Left renal pelvis (tissue), 4 donors: ENCODE measurements at places on chromosomes 13 and 19. TPM values are rescaled to one million over a fixed set of nuclear protein-coding genes. Genes with fewer than 3 reads are reported as not detected.

Gene SYCN
- polyA plus RNA-seq, result not detected

DNA sequence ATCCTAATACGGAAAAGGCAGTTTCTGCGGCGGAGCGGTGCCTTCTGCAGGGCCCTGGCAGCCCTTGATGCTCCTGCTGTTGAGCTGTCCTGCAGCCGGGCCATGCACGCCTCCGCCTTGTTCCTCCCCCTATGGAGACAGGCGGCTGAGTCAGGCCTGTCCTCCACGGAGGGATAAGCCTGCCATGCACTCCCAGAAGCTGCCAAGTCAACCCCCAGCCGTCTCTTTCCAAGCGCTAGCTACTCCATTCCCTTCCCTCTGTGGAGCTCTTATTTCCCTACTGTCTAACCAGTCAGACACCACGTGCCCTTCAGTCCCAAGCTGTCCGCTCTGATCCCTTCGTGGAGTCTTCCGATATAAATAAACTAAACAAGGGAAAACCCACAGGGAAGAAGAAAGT is 197.0 kb downstream of the COL4A1 start:
- no peak for DNase-seq

Gene ZNF677
- polyA plus RNA-seq, result 48.7 TPM

Gene IZUMO2
- polyA plus RNA-seq, result 0.27 TPM

DNA sequence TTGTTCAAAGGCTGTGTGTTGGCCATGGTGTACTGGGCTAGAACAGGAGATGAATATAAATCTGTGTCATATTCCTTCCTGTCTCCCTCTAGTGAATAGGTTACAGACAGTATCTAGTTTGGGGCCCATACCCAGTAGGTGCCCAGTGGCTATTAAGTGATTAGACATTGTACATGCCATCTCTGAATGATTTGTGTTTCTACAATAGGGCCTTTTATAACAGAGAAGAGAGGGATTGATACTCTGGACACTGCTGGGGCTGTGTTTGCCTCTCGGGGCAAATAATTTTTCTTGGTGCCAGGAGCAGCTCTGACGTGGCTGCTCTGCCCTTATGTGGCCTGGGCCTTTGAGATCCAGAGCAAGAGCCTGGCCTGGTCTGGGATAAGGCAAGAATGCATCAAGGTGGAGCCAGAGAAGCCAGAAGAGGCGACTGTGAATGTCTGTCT is 403.1 kb downstream of the SPRY2 start:
- DNase-seq, result no peak

GRCh38 chr13:30869491-30869890 is 36.6 kb upstream of the MEDAG start:
- DNase-seq, result no peak

DNA sequence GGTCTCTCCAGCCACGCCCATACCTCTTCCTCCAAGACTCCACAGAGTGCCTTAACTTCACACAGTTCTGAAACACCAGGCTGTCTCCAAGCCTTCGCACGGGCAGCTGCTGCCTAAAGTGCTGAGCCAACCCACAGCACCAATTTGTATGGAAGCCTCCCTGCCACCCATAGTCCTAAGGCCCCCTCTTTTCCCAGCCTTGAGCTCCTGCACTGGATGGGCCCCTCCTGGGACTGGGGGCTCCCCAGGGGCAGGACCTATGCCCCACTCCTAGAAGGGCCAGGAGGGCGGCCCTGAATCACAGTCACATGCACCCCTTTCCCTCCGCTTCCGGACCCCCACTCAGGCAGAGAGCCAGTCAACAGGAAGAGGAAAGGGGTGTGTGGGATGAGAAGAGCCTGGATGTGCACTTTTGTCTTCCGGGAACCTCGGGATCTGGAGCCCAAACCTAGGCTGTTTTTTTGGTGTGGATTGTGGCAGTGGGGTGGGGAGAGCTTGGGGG is 5.1 kb upstream of the FCER2 start:
- DNase-seq, result no peak

Gene CGB3
- polyA plus RNA-seq, result 0.26 TPM

GRCh38 chr19:16607819-16608218 is 20.2 kb downstream of the MED26 start:
- no peak for DNase-seq

DNA sequence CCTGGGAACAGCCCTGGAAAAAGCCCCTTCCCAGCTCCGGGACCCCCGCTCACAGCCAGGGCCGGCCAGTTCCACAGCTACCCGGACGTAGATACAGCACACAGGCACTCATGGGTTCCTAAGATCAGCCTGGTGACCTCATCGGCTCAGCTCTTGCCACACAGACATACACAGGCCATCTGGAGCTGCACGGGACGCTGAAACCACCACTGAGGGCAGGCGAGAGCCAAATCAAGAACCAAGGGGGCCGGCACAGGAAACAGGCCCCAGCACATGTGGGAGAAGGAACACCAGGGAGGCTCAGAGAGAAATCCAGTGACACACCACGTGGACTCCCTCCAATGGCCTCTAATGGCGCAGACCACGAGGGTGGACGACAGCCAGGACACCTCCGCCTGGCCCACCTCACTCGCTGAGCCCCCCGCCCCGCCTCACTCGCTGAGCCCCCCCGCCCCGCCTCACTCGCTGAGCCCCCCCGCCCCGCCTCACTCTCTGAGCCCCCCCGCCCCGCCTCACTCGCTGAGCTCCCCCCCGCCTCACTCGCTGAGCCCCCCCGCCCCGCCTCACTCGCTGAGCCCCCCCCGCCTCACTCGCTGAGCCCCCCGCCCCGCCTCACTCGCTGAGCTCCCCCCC is 69.7 kb upstream of the C13orf46 start:
- DNase-seq, result no peak

Gene ZNF600
- 7.0 TPM for polyA plus RNA-seq

GRCh38 chr19:8609279-8610040 is 1.1 kb downstream of the ADAMTS10 start:
- no peak for DNase-seq

Gene DAND5
- polyA plus RNA-seq, result not detected

Gene CACNG6
- polyA plus RNA-seq, result 0.79 TPM

DNA sequence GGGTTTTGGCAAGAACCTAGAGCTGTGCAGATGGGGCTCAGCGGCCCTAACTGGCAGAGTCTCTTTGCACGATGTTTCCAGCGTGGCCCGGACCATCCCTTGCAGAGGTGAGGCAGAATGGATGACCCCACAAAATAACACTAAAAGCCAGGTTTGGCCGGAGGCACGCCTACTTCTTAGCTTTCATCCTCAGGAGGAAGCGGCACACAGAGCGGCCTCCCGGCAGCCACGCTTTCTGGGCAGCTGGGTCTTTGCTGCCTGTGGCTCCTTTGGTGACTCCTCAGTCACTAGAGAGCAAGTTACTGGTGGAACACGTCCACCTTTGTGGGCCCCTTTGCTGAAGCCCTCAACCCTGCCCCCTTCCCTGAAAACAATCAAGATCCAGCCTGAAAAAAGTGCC is 25.2 kb downstream of the TEX29 start:
- no peak for DNase-seq

DNA sequence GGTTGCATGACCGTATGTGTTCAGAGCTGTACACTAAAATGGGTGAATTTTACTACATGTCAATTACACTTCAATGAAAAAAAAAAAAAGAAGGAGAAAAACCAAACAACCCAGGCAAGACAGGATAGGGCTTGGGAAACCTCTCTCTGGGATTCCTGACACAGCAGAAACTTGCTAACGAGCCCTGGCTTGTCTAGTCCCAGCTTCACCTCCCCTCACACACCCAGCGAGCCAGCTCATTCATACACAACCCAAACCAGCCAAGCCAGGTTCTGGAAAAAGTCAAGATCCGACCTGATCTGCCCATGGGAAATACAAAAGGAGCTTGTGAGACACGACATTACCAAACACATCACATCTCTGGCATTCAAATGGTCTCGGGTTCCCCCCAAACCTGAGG is 3.7 kb upstream of the TECR start:
- no peak for DNase-seq

Gene ZNF441
- 18.1 TPM for polyA plus RNA-seq

DNA sequence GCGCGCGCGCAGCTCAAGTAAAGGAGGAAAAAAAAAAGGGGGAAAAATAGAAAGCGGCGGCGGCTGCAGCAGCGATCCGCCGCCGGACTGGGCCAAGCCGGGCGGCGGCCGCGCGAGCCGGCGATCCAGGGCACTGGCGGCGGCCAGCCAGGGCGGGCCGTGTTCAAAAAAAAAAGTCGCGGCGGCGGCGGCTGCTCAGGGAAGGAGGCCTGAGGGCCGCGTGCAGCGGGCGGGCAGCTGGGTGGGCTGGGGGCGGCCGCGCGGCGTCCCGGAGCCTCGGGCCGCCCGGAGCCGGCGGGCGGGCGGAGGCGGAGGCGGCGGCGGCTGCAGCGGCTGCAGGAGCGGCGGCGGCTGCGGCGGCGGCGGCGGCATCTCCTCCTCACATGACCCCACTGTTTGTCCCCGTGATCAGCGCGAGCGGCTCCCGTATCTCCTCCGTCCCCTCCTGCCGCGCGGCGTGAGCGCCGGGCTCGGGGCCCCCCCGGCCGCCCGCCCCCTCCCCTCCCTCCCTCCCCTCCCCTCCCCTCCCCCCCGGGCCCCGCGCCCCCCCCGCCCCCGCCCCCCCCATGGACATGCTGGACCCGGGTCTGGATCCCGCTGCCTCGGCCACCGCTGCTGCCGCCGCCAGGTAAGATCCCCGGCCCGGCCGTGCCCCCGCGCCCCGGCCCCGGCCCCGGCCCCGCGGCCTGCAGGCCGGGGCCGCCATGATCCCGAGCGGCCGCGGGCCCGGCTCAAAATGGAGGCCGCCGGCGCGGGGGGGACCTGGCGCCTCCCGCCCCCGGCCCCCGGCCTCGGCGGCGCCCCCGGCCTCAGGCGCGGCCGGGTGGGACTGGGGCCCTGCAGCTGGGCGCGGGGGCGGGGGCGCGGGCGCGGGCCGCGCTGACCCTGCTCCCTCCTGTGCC is at the start of gene USF2:
Gene USF2 (plus strand): TSS at position 427 of the 902 bp plus-strand sequence. CDS start 140 bp downstream, at position 567.
- no peak for DNase-seq

DNA sequence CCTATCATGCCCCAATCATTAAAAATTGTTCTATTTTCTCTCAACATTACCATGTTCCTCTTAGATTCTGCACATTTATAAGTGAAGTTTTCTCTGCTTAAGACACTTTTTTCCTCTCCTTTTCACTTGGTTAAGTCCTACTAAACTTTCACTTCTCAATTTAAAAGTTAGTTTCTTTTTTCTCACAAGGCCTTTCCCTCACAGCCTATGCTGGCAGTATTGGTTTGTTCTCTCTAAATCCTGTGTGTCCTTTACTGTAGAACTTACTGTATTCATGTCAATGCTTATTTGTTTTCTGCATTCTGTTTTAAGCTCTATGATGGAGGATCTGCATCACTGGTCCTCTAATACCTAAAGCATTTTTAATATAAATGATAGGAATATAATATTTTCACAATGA is 2816.6 kb downstream of the PCDH9 start:
- no peak for DNase-seq

GRCh38 chr19:55586976-55587668 is 6.5 kb upstream of the ZNF579 start:
- peak; percentile 91 for DNase-seq

DNA sequence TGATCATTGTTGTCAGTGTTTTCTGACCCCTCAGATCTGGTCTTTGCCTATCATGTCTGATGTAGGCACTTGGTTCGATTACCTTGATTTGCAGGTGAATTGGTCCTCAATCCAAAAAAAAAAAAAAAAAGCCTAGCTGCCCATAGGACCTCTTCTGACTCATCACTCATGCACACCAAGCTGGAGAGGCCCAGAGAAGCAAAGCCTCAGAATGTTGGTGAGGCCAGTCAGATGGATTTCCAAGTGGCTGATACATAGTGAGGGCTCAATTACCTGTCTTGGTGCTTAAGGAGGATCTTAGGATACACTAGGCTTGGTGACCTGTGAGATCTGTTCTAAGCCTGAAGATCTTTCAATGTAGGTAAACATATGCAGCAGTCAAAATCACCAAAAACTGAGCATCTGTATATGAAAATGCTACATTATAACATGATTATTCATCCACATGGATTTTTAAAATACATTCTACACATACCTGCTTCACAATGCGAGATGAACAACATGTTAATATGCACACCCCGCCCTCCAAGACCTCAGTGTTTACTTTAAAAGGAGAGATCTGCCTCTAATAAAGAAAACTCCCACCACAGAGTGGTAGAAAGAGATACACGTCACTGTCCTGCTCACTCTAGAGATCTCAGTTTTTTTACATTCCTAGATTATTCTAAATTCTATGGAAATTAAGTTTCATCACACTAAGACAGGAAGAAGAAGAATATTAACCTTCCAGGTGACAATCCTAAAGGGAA is 79.9 kb upstream of the RAP2A start:
- DNase-seq, result no peak

- DNase-seq, result peak; percentile 75
These were observed 564.1 kb downstream of the PCDH9 start for GRCh38 chr13:66665991-66666390.

Gene TICAM1
- polyA plus RNA-seq, result 5.1 TPM

Gene FFAR3
- polyA plus RNA-seq, result 0.71 TPM

Gene GRK1
- polyA plus RNA-seq, result 0.26 TPM

GRCh38 chr19:23377276-23377675 is 18.0 kb downstream of the ZNF91 start:
- DNase-seq, result no peak

DNA sequence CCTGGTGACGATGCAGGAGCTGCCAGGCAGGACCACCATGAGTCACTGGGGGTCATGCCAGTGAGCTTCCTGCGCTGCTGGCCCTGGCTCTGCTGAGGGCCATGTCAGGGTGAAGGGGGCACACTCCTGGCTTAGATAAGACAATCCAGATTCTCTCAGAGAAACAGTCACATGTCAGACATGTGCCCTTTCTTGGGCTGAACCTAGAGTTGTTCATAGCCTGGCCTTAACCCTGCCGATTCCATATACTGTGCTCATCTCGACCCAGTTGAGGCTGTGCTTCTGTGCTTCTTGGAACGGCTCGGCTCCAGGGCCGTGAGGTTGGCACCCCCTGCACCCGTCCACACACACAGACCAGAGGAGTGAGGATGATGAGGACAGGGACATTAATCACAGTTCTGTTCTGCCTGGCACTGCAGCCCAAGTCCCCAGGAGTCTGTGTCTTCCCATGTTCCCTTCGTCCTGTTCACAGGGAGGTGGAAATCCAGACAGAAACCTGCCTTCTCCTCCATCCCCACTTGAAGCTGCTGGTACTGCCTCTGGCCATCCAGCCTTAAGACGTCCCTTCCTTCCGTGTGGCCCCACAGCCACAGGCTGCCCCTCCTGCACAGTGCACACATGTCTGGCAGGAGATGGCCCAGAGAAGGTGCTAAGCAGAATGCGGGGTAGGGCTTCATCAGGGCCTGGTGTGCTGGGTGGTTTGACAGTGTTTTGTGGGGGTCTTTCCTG is 50.0 kb downstream of the LYL1 start:
- no peak for DNase-seq

Gene ARRDC5
- polyA plus RNA-seq, result 0.08 TPM

GRCh38 chr13:52892925-52893324 is 44.5 kb upstream of the PCDH8 start:
- no peak for DNase-seq

Gene FFAR1
- polyA plus RNA-seq, result 0.61 TPM

Gene SHISA2
- polyA plus RNA-seq, result 67.1 TPM

- no peak for DNase-seq
These were observed 16.2 kb upstream of the NFIC start for GRCh38 chr19:3350014-3350663.

GRCh38 chr13:61600360-61601033 is 184.8 kb upstream of the PCDH20 start:
- no peak for DNase-seq

GRCh38 chr19:10885201-10886169 is 14.1 kb downstream of the CARM1 start:
- DNase-seq, result no peak
